ENCODE measurements at places on chromosomes 6 and 20.

- no peak for DNase-seq
Measured at GRCh38 chr6:122482750-122483080, 11.1 kb upstream of the SERINC1 start.

GRCh38 chr6:33744001-33744848, 2.5 kb downstream of the IP6K3 start:
- peak; percentile 74 for DNase-seq

- peak; percentile 93 for DNase-seq
Measured at GRCh38 chr6:135358251-135358821, 139.2 kb downstream of the AHI1 start.

DNA sequence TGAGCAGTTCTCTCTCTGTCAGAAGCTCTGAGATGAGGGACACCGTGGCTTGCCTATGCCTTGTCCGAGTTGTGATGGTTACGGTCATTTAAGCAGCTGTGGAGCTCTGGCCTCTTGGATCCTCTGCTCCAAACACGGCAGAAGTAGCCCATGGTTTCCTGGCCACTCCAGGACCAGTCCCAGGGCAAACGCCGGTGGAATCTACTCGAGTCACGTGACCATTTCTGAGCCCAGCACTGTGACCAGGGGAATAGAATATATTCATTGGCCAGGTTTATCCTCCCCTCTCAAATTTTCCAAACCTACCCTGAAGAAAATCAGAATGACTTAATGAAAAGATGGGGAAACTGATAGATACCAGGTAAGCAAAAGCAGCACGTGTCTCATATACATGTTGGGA, 152.8 kb downstream of the TTLL2 start:
- DNase-seq: no peak

GRCh38 chr20:43185901-43186300, 3.8 kb downstream of the PTPRT start:
- no peak for DNase-seq

DNA sequence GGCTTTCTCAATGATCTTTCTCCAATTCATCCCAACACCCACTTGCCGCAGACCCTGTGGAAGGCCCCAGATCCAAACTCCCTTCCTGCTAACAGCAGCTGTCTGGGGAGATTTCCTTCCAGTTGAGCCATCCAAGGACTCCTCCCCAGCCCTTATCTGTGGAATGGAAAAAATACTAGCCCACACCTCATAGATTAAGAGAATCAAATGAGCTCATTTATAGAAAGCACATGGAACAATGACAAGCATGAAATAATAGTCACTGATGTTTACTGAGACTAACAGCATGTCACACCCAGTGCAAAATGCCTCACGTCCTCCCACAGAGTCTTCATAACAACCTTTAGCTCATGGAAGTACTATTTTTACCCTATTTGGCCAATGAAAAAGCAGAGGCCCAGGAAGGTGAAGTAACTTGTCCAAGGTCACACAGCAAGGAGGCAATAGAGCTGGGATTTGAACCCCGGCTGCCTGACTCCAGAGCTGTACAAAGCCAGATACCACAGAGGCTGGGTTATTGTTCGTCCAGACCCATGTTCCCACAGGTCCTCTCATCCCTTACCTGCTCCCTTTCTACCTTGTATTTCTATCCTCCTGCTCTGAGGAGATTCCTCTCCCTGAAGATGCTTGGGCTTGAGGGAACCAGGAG, 23.4 kb upstream of the PTGIS start:
- DNase-seq: peak; percentile 54

DNA sequence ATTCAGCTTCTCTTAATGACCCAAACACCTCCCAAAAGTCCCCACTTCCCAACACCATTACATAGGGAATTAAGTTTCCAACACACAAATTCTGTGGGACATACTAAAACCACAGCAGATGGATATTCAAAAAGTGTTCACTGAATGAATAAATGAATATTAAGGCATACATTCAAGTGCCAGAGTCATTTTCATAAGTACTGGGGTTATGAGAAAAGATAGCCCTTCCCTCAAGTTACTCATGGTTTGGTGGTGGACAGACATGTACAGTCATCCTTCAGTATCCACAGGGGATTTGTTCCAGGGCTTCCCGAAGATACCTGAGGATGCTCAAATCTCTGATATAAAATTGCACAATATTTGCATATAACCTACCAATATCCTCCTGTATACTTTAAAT, 50.4 kb downstream of the HS3ST5 start:
- no peak for DNase-seq

- peak; percentile 35 for DNase-seq
Measured at GRCh38 chr20:45346851-45347250, 1.4 kb downstream of the SDC4 start.

GRCh38 chr20:54933212-54933904, 458.0 kb downstream of the DOK5 start:
- DNase-seq: no peak
